ENCODE measurements at places on chromosomes 7 and 10. TPM values are rescaled to one million over a fixed set of nuclear protein-coding genes. Genes with fewer than 3 reads are reported as not detected.

NPC1L1 gene
- total RNA-seq: 0.49 TPM

HOXA6 gene
- total RNA-seq: 1.8 TPM

TSPAN12 gene
- 3.1 TPM for total RNA-seq

PNPLA8 gene
- total RNA-seq: 57.1 TPM

TSPAN13 gene
- 11.8 TPM for total RNA-seq

GIMAP1 gene
- 4.0 TPM for total RNA-seq

SYT15B gene
- total RNA-seq: 11.3 TPM

CLDN12 gene
- total RNA-seq: 7.4 TPM

CDK14 gene
- 3.3 TPM for total RNA-seq

MMP21 gene
- 0.21 TPM for total RNA-seq

CYP3A7 gene
- not detected for total RNA-seq

GPR141 gene
- 1.8 TPM for total RNA-seq

PNLIPRP2 gene
- total RNA-seq: not detected

ADRB1 gene
- total RNA-seq: not detected

SNCG gene
- total RNA-seq: 5.5 TPM

WNT8B gene
- 0.28 TPM for total RNA-seq

ALKBH4 gene
- 8.7 TPM for total RNA-seq

OR2F1 gene
- total RNA-seq: not detected

GDF2 gene
- not detected for total RNA-seq

ZNF853 gene
- 18.6 TPM for total RNA-seq

PODXL gene
- total RNA-seq: 38.5 TPM

CDHR1 gene
- total RNA-seq: 1.5 TPM

SSC4D gene
- not detected for total RNA-seq

SH3PXD2A gene
- total RNA-seq: 63.7 TPM

CNNM1 gene
- not detected for total RNA-seq

MDFIC gene
- total RNA-seq: 71.4 TPM

AGAP5 gene
- 4.8 TPM for total RNA-seq

CRYGN gene
- total RNA-seq: not detected

FOXI2 gene
- not detected for total RNA-seq

PRKAR2B gene
- 24.1 TPM for total RNA-seq

CFAP70 gene
- total RNA-seq: 4.3 TPM

C10orf62 gene
- total RNA-seq: not detected

TBXAS1 gene
- 9.7 TPM for total RNA-seq

CYP26C1 gene
- 0.41 TPM for total RNA-seq

CHN2 gene
- total RNA-seq: 15.4 TPM

PILRA gene
- 20.6 TPM for total RNA-seq

TAS2R5 gene
- total RNA-seq: 12.0 TPM

LIPF gene
- total RNA-seq: not detected

CC2D2B gene
- total RNA-seq: 3.3 TPM
